ENCODE measurements at places on chromosomes 16 and 17. TPM values are rescaled to one million over a fixed set of nuclear protein-coding genes. Genes with fewer than 3 reads are reported as not detected.
A peak's percentile ranks its signal among the peaks of the same experiment; 100 is the strongest.

DNA sequence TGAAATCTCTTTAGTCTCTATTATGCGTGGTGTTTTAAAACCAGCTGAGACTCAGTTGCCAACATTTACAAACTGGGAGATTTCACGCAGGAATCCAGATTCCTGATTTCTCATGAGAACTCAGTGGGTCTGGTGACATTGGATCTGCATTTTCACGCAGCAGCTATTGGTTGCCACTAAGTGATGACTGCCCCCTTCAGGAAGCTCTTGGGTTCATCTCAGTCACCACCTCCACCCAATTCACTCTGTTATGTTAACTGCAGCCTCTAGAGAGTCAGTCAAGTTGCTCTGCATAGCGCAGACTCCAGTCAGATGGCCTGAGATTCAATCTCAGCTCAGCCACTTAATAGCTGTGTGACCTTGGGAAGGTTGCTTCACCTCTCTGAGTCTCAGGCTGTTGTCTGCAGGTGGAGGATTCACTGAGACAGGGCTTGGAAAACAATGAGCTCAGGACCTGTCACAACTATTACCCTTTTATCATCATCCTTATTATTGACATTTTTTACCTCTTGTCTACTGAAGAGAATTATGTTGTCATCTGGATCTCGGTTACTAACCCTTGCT, 6.4 kb downstream of the SHISA9 start:
- DNase-seq, result peak; percentile 72

- DNase-seq, result no peak
These were observed 361.6 kb downstream of the WWOX start for GRCh38 chr16:78461087-78461486.

ZPBP2 gene
- not detected for total RNA-seq

GRCh38 chr17:2701996-2702741, 9.4 kb downstream of the CLUH start:
- no peak for DNase-seq

GRCh38 chr16:23514381-23515152, 4.3 kb upstream of the GGA2 start:
- DNase-seq, result no peak

OTOA gene
- not detected for total RNA-seq

GRCh38 chr16:1372292-1372950, 20.7 kb downstream of the GNPTG start:
- no peak for DNase-seq

DNA sequence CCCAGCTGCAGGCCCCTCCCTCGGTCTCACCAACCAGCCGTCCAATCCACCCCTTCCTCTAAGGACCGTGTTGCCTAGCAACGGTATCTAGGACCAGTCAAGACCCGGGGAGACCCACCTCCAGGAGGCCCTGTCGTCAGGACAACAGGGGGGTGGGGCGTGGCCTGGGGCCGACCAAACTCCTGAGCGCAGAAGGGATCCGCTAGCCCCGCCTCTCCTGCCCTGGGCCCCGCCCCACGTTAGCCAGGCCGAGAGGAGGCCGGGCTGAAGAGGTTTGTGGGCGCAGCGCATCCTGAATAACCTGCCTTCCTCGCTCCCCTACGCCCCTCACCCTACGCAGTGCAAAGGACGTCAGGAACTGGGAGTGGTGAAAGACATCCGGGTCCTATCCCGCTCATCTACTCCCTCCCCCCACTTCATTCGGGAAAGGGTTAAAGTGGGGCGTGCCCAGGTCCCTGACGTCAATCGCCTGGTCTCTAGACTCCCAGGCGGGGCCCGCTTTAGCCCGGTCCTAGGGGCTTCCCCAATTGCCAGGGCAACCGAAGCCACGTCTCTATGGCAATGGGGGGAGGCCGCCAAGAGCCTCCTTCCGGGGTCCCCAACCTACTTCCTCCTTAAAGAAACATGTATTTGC, 14.7 kb downstream of the DLG4 start:
- peak; percentile 81 for DNase-seq

ZG16 gene
- total RNA-seq, result not detected

- no peak for DNase-seq
These were observed 5.6 kb upstream of the ATMIN start for GRCh38 chr16:81029930-81030604.

TEX14 gene
- 0.55 TPM for total RNA-seq

DNA sequence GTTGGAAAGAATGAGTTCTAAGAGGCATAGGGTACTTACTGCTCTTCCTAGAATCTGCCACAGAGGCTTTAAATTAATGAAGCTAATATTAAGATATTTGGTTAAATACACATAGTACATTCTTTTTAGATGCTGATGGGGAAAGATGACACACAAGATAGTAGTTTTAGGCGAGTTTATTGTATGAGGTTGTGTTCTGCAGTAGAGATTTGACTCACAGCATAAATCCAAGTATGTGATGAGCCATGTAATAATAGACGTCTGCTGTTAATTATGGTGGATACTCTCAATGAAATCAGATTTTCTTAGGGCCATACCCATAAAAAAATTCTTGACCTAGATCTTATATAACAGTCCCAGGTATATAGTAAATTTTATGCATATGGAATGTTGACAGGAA, 8.0 kb downstream of the TNRC6C start:
- DNase-seq, result no peak

- no peak for DNase-seq
These were observed 290 bp upstream of the KRTAP4-1 start for GRCh38 chr17:41185001-41185400.

DNA sequence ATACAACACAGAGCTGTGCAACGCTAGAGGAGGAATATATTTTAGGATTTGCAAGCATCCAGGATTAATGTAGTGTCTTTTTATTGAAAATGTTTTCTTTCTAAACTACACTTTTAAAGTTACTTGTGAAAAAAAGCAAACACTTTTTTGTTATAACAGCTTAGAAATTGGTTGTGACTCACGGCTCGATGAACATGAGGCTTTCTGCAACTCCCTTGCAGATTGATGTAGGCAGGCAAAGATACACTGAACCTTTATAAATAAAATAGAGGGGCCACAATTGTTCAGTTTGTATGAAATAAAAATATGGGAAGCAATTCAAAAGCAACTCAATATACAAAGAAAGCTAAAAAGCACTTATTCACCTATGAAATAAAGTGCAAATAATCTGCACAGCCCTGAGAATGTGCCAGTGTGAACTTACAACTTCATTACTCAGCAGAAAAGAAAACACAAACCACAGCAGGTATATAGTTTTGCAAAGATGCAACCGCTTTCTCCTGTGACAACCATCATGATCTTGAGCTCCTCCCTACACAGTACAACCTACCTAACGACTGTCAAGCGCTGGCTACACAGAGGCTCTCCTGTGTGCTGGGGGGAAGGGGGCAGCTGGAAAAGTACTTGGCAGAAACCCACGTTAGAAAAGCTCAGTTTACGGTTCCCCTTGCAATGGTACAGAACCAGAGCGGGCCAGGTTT, 948 bp downstream of the LUC7L start:
- DNase-seq, result peak; percentile 20

BEAN1 gene
- 1.4 TPM for total RNA-seq

KCNAB3 gene
- 0.37 TPM for total RNA-seq

SMG6 gene
- 10.0 TPM for total RNA-seq

CEP295NL gene
- 0.80 TPM for total RNA-seq

GRCh38 chr16:26031286-26031685, 339.5 kb downstream of the HS3ST4 start:
- no peak for DNase-seq

- DNase-seq, result no peak
These were observed 16.9 kb upstream of the SP2 start for GRCh38 chr17:47879028-47879585.

GRCh38 chr16:23122144-23122543, 27.1 kb downstream of the USP31 start:
- no peak for DNase-seq

DNA sequence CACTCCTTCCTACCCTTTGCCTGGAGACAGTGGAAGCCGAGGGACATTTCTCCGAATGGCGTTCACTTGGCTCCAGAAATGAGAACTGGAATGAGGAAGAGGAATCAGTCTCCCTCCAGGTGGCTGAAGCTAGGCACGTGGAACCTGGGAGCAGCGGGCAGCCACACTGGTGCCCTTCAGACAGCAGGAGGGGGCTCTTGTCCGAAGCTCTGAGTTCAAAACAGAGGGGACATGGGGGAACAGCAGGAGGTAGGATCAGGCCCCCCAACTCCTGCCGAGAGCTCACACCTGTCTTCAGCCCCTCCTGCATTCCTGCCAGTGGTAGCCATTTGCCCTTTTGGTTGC, 41.5 kb downstream of the TMEM235 start:
- no peak for DNase-seq

MYL4 gene
- total RNA-seq, result not detected

DNA sequence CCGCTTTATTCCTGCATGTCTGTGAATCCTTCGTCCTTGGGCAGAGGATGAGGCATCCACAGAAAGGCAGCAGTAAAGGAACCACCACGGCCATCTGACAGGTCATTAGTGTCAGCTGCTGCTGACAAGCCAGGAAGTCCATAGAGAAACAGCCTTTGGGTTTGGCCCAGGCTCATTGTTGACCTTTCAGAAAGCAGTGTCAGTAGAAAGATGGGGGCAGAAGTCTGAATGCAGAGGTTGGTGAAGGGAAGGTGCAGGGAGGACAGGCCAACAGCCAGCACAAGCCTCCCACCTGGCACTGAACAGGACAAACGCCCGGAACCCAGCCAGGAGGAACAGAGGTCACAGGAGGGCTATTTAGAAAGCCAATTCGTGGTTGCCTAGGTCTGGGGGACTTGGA, 105.8 kb downstream of the VAT1L start:
- no peak for DNase-seq

DNA sequence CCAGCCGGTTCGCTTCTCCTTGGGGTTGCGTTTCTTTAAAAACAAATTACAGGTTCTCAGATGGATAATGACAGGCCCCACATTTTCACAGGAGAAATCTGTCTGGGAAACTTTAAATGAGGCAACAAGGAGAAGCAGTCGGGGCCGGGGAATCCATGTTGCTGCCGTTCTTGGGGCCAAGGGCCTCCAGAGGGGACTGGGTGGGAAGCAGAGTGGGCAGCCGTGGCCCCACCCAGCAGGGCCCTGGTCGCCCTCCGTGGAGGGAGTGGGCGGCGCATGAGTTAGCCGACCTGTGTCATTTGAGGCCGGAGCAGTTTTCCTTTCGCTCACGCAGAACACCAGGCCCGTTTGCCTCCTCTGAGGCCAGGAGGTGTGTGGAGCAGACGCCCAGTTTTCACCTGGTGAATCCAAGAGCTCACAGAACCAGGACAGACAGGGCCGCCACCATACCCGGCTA, 207.7 kb upstream of the CIBAR2 start:
- DNase-seq, result no peak

- no peak for DNase-seq
These were observed 30.2 kb upstream of the FAAP100 start for GRCh38 chr17:81582341-81582740.

FNDC8 gene
- total RNA-seq, result not detected

PPY gene
- 1.3 TPM for total RNA-seq

- no peak for DNase-seq
These were observed 156.9 kb downstream of the LGALS9B start for GRCh38 chr17:20310481-20310880.

GRCh38 chr17:66783656-66784381, 51.1 kb upstream of the CACNG5 start:
- DNase-seq, result no peak

DNA sequence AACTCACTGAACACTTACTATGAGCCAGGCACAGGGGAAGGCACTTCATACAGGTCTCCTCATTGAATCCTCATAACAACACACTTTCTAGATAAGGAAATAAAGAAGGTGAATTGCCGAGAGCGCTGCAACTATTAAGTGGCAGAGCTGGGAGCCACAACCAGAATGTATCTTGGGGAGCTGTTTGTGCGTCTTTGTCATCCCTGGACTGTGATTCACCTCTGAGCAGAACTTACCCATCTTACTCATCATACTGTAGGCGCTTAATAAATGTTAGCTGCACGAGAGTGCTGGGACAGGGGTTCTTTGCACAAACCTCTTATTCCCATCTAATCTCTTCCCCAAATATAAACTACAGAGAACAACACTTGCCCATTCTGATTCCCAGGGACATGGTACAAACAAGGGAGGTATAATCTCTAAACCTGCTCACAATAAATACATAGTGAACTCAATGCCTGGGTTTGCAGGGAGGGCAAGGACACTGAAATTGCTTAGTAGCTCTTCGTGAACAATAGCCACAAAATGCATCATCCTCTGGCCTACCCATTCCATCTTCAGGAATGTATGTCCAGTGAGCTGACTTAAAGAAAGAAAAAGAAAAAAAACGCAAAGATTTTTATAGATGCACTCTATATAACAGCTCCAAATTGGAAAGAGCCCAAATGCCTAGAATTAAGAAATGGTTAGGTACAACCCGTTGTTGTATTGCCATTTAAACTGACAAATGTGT, 43.0 kb downstream of the MYO18A start:
- no peak for DNase-seq

DNA sequence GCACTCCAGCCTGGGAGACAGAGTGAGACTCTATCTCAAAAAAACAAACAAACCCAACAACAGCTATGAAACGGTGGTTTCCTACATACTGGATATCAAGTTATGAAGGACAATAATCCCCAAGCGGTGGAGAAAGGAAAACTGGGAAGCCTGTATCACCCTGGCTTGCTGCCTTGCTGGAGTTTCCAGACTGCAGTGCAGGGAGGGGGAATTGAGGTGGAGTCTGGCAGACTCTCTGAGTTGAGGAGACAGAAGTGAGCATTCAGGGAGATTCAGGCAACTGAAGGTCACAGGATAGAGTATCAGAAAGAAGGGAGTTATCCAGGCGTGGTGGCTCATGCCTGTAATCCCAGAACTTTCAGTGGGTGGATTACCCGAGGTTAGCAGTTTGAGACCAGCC, 11.9 kb downstream of the QRICH2 start:
- peak; percentile 58 for DNase-seq

GRCh38 chr17:78417531-78417909, 39.1 kb downstream of the PGS1 start:
- DNase-seq, result no peak

- peak; percentile 50 for DNase-seq
These were observed 37.4 kb downstream of the BPTF start for GRCh38 chr17:67862614-67863217.

DLX4 gene
- 1.4 TPM for total RNA-seq

GRCh38 chr16:77599793-77600415, 122.4 kb upstream of the NUDT7 start:
- DNase-seq, result peak; percentile 53

- no peak for DNase-seq
These were observed 577.1 kb upstream of the CDH5 start for GRCh38 chr16:65789161-65789945.

GRCh38 chr16:69108064-69108904, 2.8 kb downstream of the HAS3 start:
- no peak for DNase-seq

SLC13A2 gene
- not detected for total RNA-seq

PPP1R27 gene
- 0.56 TPM for total RNA-seq

VTN gene
- 0.24 TPM for total RNA-seq

HBZ gene
- not detected for total RNA-seq

DNA sequence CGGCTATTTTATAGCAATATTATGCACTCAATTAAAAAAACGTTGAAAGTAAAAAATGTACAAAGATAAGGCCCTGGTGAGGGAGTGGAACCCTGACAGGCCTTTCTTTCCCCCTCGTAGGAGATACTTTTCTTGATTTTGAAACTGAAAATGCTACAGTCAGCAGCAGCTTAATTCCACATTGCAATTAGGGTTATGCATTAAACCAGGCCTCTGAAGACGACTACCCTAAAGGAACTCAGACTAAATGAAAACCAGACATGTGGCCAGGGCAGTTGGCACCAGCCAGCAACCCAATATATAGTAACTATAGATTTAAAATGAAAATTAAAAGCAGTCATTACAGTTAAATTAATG, 463.2 kb upstream of the MAF start:
- no peak for DNase-seq

GRCh38 chr17:4708436-4708835, 2.0 kb upstream of the ARRB2 start:
- peak; percentile 31 for DNase-seq

EXOC3L1 gene
- total RNA-seq, result not detected
